BJ (cell line): ENCODE measurements at places on chromosomes 12 and 14.

DNA sequence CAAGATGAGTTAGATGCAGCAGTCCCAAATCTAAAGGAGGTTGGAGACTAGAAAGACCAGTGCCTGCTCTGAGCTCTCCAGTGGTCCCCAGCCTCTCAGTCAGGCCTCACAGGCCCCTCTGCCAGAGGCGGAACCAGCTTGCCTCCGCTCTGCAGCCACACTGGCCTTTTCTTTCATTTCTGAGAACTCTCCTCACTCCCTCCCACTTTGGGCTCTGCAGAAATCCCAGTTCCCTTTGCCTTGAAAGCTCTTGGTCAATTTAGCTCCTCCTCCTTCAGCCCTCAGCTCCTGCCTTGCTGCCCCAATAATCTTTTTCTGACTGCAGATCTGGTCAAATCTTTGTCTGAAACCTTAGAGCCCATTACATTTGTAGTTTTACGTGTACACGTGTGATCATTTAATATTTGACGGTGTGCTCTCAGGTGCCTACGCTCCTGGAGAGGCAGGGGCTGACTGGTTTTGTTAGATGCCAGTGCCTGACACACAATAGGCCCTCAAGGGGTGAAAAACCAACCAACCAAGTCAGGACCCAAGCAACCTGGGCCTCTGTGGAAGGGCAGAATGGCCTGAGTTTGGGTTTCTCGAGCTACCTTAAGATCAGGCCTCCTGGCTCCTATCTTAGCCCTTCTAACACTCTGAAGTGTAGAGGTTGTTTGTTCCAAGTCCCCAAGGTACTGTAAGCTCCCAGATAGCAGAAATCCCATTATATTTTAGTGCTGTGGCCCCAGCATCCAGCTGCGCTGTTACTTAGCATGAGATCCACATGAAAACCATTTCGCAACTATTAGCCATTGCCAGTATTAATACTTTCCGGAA lies 1.1 kb upstream of the NUDT4 start:
- DNase-seq: no peak

- peak; percentile 43 for DNase-seq
Measured at GRCh38 chr12:49261721-49262120, 3.2 kb upstream of the TUBA1C start.

GRCh38 chr14:75627406-75627805 lies 33.3 kb downstream of the ERG28 start:
- DNase-seq: no peak

DNA sequence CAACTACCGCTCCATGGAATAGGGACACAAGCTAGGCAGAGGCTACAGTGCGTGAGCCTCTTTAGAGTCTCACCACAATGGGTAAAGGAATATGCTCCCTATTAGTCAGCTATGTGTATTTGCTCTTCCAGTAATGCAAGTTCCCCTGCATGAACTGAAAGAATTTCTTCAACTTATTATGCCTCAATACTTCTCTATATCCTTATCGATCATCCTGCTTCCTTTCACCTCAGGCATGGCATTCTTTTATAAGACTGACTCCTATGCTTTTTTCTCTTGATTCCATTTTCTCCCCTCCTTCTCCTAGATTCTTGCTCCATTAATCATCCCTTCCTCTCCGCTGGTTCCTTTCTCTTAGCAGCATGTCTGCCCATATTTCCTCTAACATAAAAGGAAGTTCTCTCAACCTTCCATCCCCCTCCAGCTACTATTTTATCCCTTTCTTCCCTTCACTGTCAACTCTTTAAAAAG lies 94.5 kb upstream of the CPM start:
- no peak for DNase-seq

DNA sequence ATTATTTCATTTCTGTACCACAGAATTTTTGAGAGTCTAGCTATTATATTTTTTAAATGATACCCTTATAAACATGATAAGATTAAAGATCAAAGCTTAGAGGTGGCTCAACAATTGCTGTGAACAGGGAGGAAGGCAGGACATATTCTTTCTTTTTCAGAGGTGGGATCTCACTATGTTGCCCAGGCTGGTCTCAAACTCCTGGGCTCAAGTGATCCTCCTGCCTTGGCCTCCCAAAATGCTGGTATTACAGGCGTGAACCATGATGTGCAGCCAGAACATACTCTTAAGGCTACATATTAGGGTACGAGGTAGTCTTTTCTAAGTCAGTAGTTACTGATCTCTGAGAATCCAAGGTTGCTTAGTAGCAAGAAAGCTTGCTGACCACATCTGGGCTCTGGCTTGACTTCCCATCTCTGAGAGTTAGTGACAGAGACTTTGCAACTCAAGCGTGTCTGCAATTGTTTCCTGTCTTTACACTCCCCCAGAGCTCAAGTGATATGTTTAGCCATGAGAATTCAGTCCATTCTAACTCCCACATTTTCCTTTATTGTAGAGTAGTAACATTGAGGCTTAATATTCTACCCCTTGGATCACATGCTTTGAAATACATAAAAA lies 8.6 kb downstream of the RAB5B start:
- no peak for DNase-seq

- no peak for DNase-seq
Measured at GRCh38 chr12:128467882-128468281, 200.9 kb downstream of the TMEM132C start.

GRCh38 chr12:127685931-127686330 lies 581.0 kb upstream of the TMEM132C start:
- DNase-seq: no peak

DNA sequence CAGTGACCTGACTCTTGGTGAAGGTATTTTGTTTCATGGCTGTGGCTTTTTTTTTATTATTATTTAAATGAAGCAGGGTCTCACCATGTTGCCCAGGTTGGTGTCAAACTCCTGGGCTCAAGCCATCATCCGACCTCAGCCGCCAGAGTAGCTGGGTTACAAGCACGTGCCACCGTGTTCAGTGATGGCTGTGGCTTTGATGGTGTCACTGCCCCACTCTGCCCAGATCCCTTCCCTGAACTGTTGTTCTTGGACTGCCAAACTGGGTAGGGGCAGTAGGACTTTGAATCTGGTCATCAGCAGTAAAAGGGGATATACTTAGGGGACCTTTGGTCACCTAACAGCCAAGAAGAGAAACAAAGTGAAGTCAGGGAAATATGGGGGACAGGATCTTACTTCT lies 19.4 kb downstream of the B4GALNT3 start:
- no peak for DNase-seq

- no peak for DNase-seq
Measured at GRCh38 chr14:73269729-73270531, 32.6 kb downstream of the PAPLN start.

GRCh38 chr14:92657457-92658142 lies 90.8 kb downstream of the LGMN start:
- no peak for DNase-seq

DNA sequence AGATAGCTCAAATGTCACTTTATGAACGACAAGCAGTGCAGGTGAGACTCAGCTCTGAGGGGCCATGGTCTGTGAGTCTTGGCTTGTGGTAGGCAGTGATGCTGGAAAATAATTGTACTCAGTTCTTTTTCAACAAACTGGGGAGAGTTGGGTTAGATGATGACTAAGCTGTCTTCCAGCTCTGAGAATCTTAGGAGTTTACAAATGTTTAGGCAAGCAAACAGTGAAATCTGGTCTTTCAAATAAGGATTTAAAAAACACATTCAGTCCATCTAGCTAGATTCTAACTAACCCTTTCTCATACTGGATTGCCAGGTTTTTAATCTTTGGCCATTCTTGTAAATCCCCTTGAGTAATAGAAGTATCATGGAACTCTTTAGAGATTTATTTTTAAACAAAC lies 3.4 kb downstream of the PHC1 start:
- no peak for DNase-seq

DNA sequence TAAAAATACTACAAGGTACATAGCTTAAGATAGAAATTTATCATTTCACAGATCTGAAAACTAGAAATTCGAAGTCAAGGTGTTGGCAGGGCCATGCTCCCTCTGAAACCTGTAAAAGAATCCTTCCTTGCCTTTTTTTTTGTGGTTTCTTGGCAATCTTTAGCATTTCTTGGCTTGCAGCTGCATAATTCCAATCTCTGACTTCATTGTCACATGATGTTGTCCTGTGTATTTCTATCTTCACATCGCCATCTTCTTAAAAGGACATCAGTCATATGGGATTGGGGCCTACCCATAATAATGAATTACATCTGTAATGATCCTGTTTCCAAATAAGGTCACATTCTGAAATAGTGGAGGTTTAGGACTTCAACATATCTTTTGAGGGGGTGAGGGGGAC lies 250.4 kb downstream of the TMTC2 start:
- DNase-seq: no peak

- no peak for DNase-seq
Measured at GRCh38 chr12:75560167-75560566, 48.8 kb upstream of the KRR1 start.

DNA sequence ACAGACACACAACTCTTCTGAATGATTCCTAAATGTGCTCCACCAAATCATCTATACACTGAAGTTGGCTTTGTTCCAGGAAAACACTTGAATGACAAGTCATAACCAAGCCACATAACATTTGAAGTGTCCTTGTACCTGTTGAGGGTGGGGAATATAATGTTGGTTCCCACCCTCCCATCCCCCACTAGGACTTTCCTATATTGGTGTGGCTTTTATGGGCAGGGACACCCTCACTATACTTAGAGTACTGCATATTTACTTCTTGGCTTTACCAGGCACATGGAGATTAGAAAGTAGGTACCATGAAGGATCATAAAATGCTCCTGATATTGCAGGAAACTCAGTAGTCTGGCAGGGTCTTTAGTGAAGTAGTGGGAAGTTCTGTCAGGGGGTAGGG lies 9.7 kb upstream of the BHLHE41 start:
- no peak for DNase-seq

DNA sequence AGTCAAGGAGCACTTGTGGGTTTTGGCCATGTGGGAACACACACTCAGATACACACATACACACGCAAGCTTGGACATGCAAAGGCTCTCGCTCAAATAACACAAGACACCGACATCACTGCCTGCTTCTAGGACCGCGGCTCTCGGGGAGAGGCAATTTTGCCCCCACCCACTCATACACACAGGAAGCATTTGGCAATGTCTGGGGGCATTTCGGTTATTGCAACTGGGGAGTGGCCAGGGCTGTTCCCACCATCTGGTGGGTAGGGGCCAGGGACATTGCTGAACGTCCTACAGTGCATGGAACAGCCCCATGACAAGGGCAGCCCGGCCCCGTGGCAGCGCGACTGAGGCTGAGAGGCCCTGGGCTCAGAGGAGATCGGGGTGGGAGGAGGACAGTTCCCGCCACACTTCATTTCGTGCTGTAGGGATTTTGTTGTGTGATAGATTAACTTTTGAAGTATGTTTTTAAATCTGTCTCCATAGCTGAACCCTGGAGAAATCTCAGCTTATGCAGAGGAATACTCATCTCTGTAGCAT lies 35.6 kb downstream of the RIMBP2 start:
- no peak for DNase-seq

- no peak for DNase-seq
Measured at GRCh38 chr14:75186953-75187352, 10.5 kb upstream of the TMED10 start.

- no peak for DNase-seq
Measured at GRCh38 chr12:69514845-69515244, 44.7 kb downstream of the FRS2 start.

- no peak for DNase-seq
Measured at GRCh38 chr12:65643171-65643570, 181.1 kb upstream of the HMGA2 start.

DNA sequence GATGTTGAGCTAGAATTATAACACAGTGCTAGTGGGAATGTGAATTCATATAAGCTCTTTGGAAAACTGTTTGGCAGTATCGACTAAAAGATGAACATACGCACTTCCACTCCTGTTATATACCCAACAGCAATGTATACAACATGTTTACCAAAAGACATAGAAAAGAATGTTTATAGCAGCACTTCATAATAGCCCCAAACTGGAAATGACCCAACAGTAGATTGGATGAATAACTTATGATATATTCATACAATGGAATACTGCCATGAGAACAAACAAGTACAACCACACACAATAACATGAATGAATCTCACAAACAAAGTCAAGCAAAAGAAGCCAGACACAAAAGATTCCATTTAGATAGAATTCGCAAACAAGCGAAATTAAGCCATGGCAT lies 28.5 kb upstream of the CDKN3 start:
- DNase-seq: no peak

DNA sequence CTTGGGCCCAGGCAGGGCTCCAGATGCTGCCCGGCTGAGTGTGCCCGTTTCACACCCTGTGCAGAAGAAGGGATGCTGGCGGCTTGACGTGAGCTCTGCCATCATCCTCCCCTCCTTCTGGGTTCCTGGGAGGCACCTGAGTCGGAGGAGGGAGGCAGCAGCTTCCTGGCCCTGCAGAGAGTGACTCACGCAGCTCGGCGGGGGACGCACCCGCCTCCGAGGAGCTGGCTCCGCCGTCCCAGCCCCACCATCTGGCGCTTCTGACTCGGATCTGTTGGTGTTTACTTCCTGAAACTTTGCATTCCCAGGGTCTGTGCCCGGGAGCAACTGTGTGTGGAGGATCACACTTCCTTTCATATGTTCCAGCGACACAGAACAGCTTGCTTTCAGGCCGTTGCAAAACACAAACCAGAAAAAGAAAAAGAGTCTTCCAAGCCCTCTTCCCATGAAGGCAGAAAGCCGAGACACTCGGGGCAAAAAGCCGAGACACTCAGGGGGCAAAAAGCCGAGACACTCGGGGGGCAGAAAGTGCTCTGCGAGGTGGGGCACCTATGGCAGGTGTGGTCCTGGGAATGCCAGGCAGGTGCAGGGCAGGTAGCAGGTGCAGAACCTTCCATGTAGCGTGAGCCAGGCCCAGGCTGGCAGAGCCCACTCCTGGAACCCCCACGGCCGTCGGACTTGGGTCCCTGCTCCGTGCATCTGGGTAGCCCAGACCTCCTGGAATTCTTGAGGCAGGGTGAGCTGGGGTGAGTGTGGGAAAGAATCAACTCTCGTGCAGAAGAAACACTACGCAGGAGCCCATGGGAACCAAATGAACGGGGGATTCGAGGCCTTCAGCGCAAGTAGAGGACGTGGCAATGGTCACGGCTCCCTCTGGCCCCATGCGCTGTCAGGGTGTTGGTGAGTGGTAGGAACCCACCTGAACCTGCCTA lies 27.6 kb upstream of the GALNT9 start:
- DNase-seq: peak; percentile 57

- no peak for DNase-seq
Measured at GRCh38 chr12:1532375-1533165, 61.8 kb downstream of the FBXL14 start.

- DNase-seq: no peak
Measured at GRCh38 chr12:113333877-113334785, 778 bp downstream of the SLC8B1 start.

DNA sequence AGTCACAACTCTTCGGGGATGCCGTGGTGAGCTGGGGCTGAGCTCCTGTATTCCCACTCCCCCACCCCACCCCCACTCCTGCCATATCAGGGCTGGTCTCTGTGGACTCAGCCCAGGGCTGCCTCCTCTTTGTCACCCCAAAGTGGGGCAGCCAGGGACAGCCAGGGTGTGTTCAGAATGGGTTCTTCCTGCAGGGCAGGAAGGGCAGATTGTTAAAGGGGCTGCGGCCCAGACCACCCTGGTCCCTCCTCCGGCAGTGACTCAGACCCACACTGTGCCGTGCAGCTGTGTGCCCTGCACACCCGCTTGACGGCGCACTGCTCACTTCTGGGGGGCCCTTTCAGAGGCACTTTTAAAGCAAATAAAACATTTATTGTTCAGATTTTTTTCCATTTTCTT lies 9.3 kb downstream of the SLC48A1 start:
- no peak for DNase-seq

GRCh38 chr12:94621662-94622359 lies 28.5 kb downstream of the TMCC3 start:
- DNase-seq: no peak
